ENCODE measurements at places on chromosomes 4 and X. TPM values are rescaled to one million over a fixed set of nuclear protein-coding genes. Genes with fewer than 3 reads are reported as not detected.

Gene KIT
- total RNA-seq = 0.21 TPM

Gene AMBN
- total RNA-seq = not detected

Gene EGFL6
- not detected for total RNA-seq

Gene IRAK1
- total RNA-seq = 200 TPM

Gene TSPAN7
- total RNA-seq = not detected

Gene NUP62CL
- total RNA-seq = not detected

DNA sequence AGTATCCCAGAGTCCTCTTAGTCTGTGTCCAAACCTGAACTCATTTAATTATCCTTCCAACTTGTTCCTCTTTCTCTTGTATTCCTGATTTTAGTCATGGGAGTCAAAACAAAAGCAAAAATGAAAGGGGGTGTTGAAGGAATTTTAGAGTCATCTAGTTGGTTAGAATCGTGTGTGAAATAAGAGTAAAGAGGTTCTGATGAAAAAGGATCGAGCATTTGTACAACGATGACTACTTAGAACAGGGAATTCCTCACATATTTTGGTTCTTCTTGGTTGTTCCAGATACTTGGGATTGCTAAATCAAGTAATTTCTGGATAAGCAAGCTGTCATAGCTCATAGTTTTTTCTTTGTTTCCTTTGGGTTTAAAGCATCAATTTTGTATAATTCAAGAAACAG, 194.4 kb downstream of the BCOR start:
- peak; percentile 3 for DNase-seq

DNA sequence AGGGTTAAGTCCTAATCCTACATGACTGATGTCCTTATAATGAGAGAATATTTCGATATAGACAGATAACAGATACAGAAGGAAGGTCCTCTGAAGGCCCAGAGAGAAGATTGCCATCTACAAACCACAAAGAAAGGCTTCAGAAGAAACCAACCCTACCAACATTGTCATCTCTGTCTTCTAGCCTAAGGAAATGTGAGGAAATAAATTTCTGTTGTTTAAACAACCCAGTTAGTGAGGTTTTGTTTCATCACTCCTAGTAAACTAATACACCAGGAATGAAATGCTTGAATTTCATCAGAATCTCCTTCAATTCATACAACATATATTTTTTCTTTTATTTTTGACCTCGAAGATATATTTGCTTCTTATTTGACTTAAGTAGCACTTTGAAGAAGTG, 1527.8 kb downstream of the STIM2 start:
- DNase-seq = no peak

- DNase-seq = peak; percentile 4
Observed at GRCh38 chrX:84441143-84441542, 61.1 kb downstream of the HDX start.

- peak; percentile 70 for DNase-seq
Observed at GRCh38 chr4:80732010-80732409, 298.5 kb upstream of the BMP3 start.

DNA sequence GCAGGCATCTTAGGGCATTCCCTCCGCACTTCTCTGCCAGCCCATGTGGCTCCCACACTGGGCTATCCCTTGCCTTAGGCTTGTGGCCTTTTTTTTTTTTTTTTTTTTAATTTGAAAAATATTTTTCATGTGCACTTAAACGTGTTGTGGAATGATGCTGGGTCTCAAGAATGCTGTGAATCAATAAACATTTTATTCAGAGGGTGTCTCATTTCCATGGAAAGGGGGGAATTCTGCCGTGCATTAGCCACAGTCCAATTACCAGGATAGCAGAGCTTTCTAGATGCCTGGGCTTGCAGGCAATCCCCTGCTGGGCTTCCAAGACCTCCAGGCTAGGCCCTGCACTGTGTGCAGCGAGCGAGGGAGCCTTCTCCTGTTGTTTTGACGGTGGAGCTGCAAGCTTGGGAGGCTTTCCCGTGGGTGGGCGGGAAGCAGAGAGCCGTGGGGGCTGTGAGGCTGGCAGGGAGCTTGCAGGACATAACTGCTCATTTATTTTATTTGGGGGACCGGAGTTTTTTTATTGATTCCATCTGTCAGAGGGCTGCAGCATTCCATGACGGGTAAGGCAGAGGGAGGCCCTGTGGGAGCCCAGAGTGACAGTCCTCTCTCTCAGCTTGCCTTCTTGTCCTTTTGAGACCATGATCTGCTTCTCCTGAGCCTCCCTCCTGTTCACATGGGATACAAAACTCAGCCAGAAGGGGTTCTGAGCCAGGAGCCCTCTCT, 2.6 kb upstream of the CPZ start:
- no peak for DNase-seq

Data from HT1080 (cell line).